ENCODE measurements at places on chromosomes 13 and 19.

- no peak for DNase-seq
Observed at GRCh38 chr13:99842405-99842804, 129.2 kb downstream of the ZIC5 start.

DNA sequence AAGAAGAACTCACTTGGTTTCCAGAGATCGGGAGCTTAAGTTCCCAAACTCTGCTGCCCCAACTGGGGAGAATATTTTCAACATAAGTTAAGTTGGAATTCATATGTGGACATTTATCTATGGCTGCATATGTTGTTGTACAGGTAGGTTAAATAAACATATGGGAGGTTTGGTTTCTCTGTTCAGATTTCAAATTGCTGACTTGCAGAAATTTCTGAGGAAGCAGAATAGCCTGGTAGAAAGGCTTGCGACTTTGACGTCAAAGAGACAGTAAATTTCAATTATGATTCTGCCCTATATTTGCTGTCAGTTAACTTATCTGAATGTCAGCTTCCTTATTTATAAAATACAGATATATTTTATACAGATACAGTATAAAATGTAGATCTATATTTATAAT is 40.0 kb upstream of the TPP2 start:
- no peak for DNase-seq

DNA sequence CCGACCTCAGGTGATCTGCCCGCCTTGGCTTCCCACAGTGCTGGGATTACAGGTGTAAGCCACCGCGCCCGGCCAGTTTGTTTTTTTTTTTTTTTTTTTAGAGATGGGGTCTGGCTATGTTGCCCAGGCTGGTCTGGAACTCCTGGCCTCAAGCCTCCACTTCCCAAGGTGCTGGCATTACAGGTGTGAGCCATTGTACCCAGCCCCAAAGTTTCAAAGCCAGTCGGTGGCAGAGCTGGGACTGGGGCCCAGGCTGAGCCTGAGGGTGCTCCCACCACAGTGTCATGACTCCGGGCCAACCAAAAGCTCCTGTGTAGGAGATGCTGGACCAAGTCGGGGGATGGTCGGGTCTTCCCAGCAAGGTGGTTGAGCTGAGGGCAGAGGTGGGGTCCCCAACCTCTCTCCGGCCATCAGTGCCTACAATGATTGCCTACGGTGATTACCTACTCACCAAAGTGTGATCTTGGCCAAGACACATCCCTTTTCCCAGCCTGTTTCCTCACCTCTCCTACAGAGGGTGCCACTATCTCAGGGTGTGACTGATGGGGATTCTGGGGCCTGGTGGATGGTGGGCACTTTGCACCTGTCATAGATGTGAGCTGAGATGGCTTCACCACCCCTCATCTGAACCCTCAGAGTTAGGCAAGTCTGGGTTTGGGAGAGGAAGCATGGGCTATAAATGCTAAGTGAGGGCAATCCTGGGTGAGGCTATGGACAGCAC is 5.9 kb upstream of the SAMD1 start:
- DNase-seq: no peak

GRCh38 chr13:30861163-30861562 is 44.9 kb upstream of the MEDAG start:
- no peak for DNase-seq

DNA sequence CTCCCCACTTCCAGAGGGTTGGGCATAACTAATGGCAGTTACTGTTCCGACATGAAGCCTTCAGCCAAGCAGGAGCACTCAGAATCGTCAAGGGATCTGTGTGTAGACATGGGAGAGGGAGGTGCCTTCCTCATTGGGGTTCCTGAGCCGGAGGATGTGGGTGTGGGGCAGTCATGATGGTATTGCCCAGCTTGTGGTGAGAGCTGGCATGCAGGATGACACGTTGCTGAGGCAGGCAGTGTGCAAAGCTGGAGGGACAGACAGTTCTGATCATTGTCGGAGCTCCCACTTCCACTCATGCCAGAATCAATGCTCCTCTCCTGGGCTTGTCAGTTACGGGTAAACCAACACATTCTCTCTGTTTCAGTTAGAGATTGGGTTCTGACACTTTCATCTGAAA is 83.9 kb upstream of the TSC22D1 start:
- DNase-seq: no peak

DNA sequence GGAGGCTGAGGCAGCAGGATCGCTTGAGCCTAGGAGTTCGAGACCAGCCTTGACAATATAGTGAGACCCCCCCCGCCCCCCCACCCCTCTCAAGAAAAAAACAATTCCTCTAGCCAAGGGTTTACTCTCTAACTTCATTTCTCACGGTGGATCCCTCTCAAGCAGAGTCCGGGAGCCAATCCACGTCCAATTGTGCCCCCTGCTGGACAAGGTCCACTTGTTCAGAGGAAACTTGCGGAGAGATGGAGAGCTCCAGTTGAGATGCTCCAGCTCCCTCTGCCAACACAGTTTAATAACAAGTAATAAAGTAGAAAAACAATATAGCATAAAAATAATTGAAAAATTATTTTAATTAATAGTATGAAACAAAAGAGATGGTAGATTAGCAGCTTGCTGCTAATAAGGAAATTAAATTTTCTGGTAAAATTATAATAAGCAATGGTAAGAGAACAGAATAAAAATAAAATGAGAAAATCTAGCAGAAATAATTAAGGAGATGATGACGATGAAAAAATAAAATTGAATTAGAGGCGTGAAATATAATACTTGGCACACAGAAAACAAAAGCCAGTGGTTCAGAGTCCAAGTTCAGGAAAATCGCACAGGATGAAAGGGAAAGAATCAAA is 14.5 kb upstream of the SIGLEC14 start:
- peak; percentile 79 for DNase-seq

GRCh38 chr19:11141937-11142527 is 13.6 kb downstream of the SPC24 start:
- DNase-seq: no peak

GRCh38 chr13:113327391-113327765 is 30.3 kb downstream of the LAMP1 start:
- no peak for DNase-seq

DNA sequence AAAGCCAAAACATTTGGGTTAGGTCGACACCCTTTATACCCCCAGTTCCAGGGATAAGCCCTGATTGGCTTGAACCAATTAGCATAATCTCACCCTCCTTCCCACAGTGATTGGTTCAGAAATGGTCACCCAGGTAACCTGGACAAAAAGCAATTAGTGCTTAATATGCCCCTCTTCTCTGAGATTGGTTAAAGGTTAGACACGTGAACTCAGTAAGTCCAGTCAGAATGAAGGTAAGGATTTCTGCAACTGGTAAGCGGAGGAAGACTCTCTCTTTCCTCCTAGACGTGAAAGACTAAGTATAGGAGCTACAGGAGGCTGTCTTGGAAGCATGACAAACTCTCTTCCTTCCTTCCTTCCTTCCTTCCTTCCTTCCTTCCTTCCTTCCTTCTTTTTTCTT is 1.3 kb upstream of the PNMA8C start:
- no peak for DNase-seq

DNA sequence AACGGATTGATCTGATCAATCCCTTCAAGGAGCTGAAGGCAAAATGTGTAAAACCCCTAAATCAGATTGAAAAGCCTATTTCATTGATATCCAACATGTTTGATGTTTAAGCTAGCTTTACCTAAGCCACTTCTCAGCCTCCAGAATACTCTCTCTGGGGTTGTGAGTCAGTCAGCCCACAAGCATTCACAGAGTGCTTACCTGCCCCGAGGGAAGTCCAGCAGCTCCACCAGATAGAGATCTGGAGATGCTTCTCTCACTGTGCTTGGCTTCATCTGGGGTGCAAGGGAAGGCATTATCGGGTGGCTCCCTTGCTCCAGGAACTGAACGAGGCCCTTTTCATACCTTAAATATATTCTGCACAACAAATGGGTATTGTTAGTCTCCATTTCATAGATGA is 159.7 kb downstream of the OXGR1 start:
- DNase-seq: no peak

- no peak for DNase-seq
Observed at GRCh38 chr19:54921082-54921481, 15.1 kb downstream of the NCR1 start.

- DNase-seq: no peak
Observed at GRCh38 chr19:14517446-14517839, 754 bp downstream of the DNAJB1 start.

DNA sequence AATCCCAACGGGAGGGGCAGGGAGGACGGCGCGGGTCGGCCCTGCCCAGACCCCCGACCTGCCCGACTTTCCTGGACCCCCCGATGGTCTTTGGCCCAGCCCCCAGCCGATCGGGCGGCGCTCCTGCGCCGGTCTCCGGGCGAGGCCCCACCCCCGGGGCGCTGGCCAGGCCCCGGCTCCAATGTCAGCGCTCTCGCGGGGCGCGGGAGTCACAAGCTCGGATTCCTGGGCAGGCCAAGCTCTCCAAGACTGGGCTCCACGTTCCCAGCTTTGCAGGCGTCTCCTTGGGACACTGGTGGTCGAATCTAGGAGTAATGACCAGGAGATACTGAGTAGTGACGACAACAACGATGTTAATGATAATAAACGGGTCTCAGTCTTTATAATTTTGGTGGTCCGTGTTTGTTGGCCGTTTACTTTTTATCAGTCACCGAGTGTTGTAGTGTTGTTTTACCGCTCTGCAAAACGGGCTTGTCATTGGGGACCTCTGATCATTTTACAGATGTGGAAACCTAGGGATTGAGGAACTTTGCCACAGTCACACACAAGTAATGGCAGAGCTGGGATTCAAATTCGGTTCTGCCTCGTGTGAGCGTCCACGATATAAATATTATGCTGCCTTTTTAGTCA is 545 bp downstream of the RAD23A start:
- peak; percentile 84 for DNase-seq
